Breast epithelium (tissue), 4 donors: ENCODE measurements at places on chromosomes 6 and 20. TPM values are rescaled to one million over a fixed set of nuclear protein-coding genes. Genes with fewer than 3 reads are reported as not detected.
A peak's percentile ranks its signal among the peaks of the same experiment; 100 is the strongest.

Gene HMGCLL1
- 6.9 TPM for total RNA-seq

Gene LKAAEAR1
- total RNA-seq, result 0.64 TPM

Gene MACROD2
- 26.8 TPM for total RNA-seq

Gene DACT2
- 0.32 TPM for total RNA-seq

Gene BACH2
- 7.0 TPM for total RNA-seq

DNA sequence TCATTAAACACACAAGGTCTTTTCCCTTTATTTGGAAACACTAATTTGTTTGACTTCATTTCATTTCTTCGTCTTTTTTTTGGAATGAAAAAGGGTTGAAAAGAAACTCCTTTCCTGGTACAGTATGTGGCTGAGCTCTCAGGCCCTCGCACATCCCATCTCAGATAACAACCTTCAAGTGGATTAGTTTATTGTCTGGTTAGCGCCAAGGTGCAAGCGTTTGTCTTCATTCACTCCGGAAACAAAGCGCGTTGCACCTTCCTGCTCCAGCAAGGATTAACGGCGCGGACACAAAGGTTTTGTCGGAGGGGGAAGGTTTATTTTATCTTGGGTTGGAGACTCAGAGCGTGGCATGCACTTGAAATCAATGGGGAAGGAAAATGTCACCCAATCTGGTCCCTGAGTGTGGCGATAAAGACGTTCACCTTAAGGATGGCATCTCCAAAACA, 5.3 kb upstream of the NKX2-2 start:
- no peak overlapping the region for H3K27ac ChIP-seq
- H3K4me1 ChIP-seq, result no peaks in the 10 kb centered on the region
- no peak overlapping the region for H3K4me3 ChIP-seq
- no peaks in the 10 kb centered on the region for H3K36me3 ChIP-seq
- peaks cover 100% of the 10 kb centered on the region for H3K27me3 ChIP-seq

DNA sequence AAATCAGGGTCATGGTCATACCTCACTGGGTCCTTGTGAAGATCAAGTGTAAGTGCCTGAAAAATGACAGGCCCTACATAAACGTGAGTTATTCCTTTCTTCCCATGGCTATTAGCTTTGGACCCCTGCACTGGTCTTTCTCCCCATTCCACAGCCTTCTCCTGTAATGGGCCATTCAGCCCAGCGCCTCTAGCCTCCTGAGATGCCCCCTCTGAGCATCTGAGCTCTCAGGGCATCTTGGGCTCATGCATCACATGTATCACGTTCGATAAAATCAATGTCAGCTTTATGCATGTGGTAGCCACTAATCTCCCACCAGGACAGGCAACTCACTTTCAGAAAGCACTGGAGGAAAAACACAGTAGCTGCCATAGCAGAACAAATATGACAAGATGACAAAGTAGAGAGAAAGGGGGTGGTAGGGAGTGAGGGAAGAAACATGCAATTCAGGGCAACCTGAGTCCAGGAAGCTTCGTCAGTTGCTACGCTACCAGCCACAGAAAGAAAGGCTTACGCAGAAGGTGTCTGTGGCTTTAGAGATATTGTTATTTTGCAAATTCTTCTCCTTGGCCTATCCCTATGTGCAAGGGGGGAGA, 498.8 kb downstream of the PTPRT start:
- no peak overlapping the region for H3K4me3 ChIP-seq
- DNase-seq, result no peak
- no peaks in the 10 kb centered on the region for H3K27me3 ChIP-seq
- no peak overlapping the region for H3K27ac ChIP-seq
- no peaks in the 10 kb centered on the region for H3K4me1 ChIP-seq

- no peak overlapping the region for H3K4me3 ChIP-seq
- DNase-seq, result no peak
- H3K36me3 ChIP-seq, result no peaks in the 10 kb centered on the region
- H3K27me3 ChIP-seq, result no peaks in the 10 kb centered on the region
Observed at GRCh38 chr6:56223995-56224394, 23.4 kb downstream of the COL21A1 start.

GRCh38 chr6:112634376-112634775, 287.2 kb downstream of the RFPL4B start:
- H3K27me3 ChIP-seq, result no peaks in the 10 kb centered on the region
- H3K36me3 ChIP-seq, result no peaks in the 10 kb centered on the region
- H3K4me1 ChIP-seq, result no peaks in the 10 kb centered on the region

DNA sequence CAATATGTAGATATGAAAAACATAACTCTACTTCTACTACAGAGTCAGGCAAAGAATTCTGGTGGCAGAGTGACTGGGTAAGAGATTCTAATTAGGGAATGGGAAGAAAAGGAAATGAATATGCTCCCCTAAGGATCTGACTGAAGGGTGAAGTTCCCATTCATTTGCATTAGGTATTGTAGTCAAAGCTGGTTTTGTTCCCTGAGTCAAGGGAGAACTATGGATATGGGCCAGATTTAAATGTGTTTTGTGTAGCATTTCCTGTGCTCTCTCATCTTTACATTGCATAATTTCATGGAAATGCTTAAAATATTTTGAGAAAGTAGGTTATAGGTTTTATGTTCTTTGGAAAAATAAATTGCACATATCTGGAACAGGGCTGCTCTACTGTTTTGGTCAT, 299.7 kb downstream of the BTBD3 start:
- H3K4me1 ChIP-seq, result no peaks in the 10 kb centered on the region
- H3K4me3 ChIP-seq, result no peak overlapping the region

GRCh38 chr6:105769987-105770386, 316.1 kb upstream of the PRDM1 start:
- no peaks in the 10 kb centered on the region for H3K27me3 ChIP-seq
- H3K36me3 ChIP-seq, result no peaks in the 10 kb centered on the region
- H3K27ac ChIP-seq, result no peak overlapping the region
- no peak for DNase-seq
- no peak overlapping the region for H3K4me3 ChIP-seq
- H3K4me1 ChIP-seq, result no peaks in the 10 kb centered on the region

DNA sequence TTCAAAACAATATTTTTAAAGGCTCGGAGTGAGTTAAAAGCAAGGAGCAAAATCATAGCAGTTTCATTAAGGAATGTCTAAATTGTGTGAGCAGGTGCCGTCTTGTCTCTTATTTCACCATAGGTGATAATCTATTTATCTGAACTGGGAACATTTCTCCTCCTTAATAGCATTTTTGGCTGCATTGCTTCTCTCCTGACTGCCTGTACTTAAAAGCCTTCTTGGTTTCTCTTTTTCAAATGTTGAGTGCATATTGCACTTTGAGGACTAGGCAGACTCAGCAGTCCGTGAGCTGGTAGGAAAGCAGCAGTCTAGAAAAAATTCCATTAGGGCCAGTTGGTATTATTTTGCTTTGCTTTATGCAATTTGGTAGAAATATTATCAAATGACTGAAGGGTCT, 645.9 kb downstream of the GRIK2 start:
- H3K27me3 ChIP-seq, result no peaks in the 10 kb centered on the region
- no peaks in the 10 kb centered on the region for H3K36me3 ChIP-seq
- no peak overlapping the region for H3K27ac ChIP-seq
- no peak for DNase-seq
- no peak overlapping the region for H3K4me3 ChIP-seq

DNA sequence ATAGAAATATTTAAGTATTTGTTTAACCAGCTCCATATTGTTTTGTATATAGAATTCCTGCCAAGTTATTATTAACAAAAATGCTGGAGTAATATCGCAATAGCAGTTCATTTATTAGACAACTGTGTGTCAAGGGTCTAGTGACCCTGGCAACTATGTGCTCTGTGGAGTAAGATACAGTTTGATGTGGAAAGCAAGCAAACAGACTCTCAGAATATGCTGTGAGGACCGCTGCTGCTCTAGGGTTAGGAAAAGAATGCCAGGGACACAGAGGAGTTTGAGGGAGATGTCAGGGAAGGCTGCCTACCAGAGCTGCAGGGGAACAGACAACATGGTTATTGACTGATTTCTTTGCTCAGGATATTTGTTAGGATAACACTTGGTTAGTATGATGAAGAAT, 71.2 kb downstream of the HIVEP1 start:
- H3K4me1 ChIP-seq, result no peaks in the 10 kb centered on the region
- H3K27ac ChIP-seq, result no peak overlapping the region
- no peaks in the 10 kb centered on the region for H3K27me3 ChIP-seq
- no peak for DNase-seq
- no peak overlapping the region for H3K4me3 ChIP-seq
- no peaks in the 10 kb centered on the region for H3K36me3 ChIP-seq

DNA sequence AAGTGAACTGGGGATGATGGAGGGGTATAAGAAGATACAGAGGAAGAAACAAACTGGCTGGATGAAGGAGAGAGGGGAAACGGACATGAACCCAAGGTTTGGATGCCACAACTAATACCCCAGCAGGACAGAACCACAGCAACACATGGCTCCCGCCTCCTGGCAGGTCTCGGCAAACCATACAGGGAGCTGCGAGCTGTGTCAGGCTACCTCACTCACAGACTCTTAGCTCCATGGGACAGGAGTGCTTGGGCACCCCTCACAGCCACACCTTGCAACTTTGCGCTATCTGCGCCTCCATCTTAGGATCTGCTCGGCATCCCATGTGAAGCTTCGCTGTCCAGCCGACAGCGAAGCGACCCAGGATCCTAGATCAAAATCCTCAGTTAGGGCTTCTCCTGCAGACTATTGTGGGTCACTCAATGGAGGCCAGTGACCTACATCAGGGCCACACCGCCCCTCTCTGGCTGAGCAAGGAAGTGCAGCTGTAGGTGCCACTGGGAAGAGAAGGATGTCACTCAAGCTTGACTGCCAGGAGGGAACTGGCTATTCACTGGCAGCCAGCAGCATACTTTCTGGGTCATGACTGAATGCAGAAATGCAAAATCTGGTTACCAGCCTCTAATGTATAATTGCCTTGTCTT, 174.4 kb upstream of the RIN2 start:
- no peaks in the 10 kb centered on the region for H3K36me3 ChIP-seq
- no peaks in the 10 kb centered on the region for H3K27me3 ChIP-seq
- H3K4me1 ChIP-seq, result no peaks in the 10 kb centered on the region
- DNase-seq, result peak; percentile 37
- no peak overlapping the region for H3K27ac ChIP-seq

DNA sequence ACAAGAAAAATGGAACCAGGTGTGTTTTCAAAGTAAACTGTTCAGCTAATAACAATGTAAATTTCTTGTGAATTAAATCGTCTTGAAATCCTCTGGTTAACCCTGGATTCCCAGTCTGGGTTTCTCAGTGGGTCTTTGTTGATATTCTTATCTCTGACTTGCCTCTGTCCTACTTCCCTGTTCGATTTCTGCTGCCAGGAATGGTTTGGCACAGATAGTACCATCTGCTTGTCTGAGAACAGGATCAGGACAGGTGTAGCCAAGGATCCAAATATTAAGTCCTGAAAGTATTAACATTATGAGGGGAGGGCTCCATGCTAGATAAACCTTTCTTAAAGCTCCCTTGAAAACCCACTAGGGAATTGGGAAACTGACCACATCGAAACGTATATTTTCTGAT, 30.1 kb downstream of the ARFGEF2 start:
- peak overlapping the region; percentile 22 for H3K27ac ChIP-seq
- peaks cover 7% of the 10 kb centered on the region for H3K36me3 ChIP-seq
- DNase-seq, result no peak
- H3K4me1 ChIP-seq, result no peaks in the 10 kb centered on the region
- no peaks in the 10 kb centered on the region for H3K27me3 ChIP-seq

DNA sequence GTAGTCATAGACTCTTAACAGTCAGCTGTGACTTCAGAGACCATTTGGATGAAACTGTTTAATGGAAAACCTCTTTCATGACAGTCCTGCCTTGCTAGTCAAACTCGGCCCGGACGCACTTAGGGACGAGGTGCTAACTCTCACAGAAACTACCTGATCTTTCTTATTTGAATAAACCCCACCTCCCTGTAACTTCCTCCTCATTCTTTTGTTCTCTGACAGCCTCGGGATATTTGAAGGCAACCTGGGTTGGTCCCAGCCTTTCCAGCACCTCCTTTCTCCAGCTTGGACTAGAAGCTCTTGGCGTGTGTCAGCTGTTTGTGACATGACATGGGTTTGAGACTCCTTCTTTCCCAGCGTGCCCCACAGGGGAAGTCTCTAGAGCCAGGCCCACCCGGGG, 175.3 kb upstream of the EXOC2 start:
- H3K36me3 ChIP-seq, result no peaks in the 10 kb centered on the region
- H3K4me1 ChIP-seq, result no peaks in the 10 kb centered on the region
- DNase-seq, result no peak
- no peak overlapping the region for H3K4me3 ChIP-seq
- H3K27me3 ChIP-seq, result no peaks in the 10 kb centered on the region
- no peak overlapping the region for H3K27ac ChIP-seq

DNA sequence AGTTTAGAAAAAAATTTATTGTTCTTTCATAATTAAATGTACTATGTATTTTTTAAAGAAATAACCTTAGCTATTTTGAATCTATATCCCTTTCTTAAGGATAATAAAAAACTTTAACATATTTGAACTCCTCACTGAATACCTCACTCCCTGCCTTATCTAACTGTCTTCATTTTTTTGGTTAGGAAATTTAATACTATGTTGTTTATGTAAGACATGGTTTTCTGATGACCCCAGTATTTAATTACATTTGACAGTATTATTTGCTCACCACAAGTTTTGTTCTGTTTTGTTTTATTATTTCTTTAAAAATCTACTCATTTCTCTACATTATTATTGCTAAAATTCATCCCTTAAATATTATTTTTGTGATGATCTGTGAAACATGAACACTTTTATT, 394.4 kb upstream of the ADGRB3 start:
- H3K36me3 ChIP-seq, result no peaks in the 10 kb centered on the region
- H3K27ac ChIP-seq, result no peak overlapping the region
- no peak overlapping the region for H3K4me3 ChIP-seq
- DNase-seq, result no peak

- no peaks in the 10 kb centered on the region for H3K36me3 ChIP-seq
- no peak overlapping the region for H3K27ac ChIP-seq
- H3K27me3 ChIP-seq, result no peaks in the 10 kb centered on the region
- no peak overlapping the region for H3K4me3 ChIP-seq
Observed at GRCh38 chr20:39190666-39191570, 228.8 kb downstream of the DHX35 start.

GRCh38 chr6:119352001-119352400, 2.4 kb upstream of the MAN1A1 start:
- no peak overlapping the region for H3K27ac ChIP-seq
- H3K27me3 ChIP-seq, result no peaks in the 10 kb centered on the region
- DNase-seq, result no peak
- H3K4me1 ChIP-seq, result no peaks in the 10 kb centered on the region
- no peak overlapping the region for H3K4me3 ChIP-seq

DNA sequence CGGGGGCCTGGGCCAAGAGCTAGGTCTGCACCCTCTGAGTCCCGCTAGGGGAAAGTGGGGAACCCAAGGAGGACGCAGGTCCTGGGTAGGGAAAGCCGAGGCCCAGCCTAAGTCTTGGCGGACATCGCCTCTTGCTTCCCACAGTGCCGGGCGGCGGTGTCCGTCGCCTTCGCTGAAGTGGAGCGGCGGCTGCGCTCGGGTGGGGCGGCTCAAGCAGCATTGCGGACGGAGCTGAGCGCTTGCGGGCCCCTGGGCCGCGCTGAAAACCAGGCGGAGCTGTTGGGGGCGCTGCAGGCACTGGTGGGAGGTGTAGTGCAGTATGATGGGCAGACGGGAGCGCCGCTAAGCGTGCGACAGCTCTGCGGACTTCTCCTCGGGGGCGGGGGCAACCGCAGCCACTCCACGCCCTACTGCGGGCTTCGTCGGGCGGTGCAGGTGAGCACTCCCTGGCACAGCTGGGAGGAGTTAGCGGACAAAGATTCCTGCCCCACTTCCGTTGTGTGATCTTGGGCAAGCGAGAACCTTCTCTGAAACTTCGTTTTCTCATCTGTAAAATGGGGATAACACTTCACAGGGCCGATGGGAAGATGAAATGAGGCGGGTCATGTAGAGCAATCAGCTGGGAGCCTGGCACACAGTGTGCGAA, 4.2 kb downstream of the PRSS16 start:
- peak; percentile 79 for DNase-seq
- no peaks in the 10 kb centered on the region for H3K27me3 ChIP-seq
- H3K36me3 ChIP-seq, result no peaks in the 10 kb centered on the region
- peak overlapping the region; percentile 74 for H3K4me3 ChIP-seq

- no peak overlapping the region for H3K4me3 ChIP-seq
- no peaks in the 10 kb centered on the region for H3K4me1 ChIP-seq
- H3K27ac ChIP-seq, result no peak overlapping the region
- DNase-seq, result no peak
Observed at GRCh38 chr6:2054516-2055067, 190.8 kb downstream of the GMDS start.
